ENCODE measurements at places on chromosomes 5 and 9. TPM values are rescaled to one million over a fixed set of nuclear protein-coding genes. Genes with fewer than 3 reads are reported as not detected.
A peak's percentile ranks its signal among the peaks of the same experiment; 100 is the strongest.

The GPR151 gene
- not detected for total RNA-seq

The IFNK gene
- not detected for total RNA-seq

GRCh38 chr9:123640792-123641222, 284.8 kb downstream of the CRB2 start:
- DNase-seq, result no peak

The PHYHD1 gene
- total RNA-seq, result 0.85 TPM

DNA sequence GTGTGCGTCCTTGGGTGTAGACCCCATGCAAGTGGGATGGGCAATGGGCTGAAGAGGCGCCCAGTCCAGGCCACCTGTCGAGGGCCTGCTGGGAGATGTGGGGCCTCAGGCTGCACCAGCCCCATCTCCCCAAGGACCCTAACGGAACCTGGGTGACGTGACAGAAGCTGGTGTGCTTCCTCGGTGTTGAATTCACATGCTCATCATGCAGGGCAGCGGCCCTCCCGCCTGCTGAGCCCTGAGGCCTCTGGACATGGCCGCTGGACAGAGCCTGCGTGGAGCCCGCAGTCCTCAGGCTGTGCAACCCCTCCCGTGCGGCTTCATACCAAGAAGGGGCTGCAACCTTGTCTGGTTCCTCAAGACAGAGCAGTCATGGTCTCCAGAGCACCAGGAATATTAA, 26.8 kb downstream of the TERT start:
- DNase-seq, result no peak

GRCh38 chr9:114372921-114373448, 14.8 kb downstream of the AKNA start:
- peak; percentile 21 for DNase-seq

DNA sequence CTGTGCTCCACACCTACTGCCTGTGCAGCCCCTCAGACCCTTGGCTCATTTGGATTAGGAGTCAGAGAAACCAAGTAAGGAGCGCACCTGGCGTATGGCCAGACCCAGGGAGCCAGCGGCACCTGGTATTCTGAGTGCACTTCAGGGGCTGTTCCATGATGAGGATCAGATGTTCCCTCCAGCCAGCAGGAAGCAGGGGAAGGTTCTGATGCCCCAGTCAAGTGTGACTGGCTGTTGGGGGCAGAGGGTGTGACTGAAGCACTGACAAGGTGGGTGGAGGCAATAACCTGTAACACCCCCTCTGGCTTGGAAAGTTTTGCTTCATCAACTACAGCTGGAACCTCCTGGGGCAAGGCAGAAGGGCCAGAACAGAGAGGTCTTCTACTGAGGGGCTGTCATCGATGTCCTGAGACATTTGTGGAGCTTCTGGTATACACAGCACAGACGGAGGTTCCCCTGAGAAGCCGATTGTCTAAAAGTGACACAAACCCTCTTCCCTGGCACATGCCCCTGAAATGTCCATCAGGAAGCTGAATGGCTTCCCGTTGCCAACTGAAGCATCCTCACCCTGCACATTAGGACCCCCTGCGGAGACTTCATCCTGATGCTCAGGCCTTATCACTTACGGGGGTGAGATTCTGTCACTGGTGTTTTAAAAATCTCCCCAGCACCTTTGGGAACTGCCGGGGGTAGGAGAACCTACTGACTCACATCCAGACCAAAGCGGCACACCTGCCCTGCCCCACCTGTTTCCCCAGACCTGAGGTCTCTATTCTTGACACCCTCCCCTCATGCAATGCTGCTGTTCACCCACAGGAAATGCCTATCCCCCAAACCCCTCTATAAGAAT, 21.1 kb downstream of the TRAF1 start:
- DNase-seq, result no peak

- DNase-seq, result no peak
Measured at GRCh38 chr9:108855529-108855886, 278 bp downstream of the ACTL7B start.

GRCh38 chr5:124071039-124071438, 559.1 kb downstream of the CSNK1G3 start:
- peak; percentile 84 for DNase-seq

The PDZD2 gene
- total RNA-seq, result 2.6 TPM

The ZFP2 gene
- 1.0 TPM for total RNA-seq

The PCDHA1 gene
- 0.17 TPM for total RNA-seq

The DUSP1 gene
- 105 TPM for total RNA-seq

The PAM gene
- total RNA-seq, result 271 TPM
